ENCODE measurements at places on chromosomes 16 and 17.
A peak's percentile ranks its signal among the peaks of the same experiment; 100 is the strongest.

- no peak for DNase-seq
These were observed 11.7 kb upstream of the SPATA32 start for GRCh38 chr17:45273551-45273957.

GRCh38 chr16:11976850-11977375 lies 379 bp downstream of the SNX29 start:
- no peak for DNase-seq

GRCh38 chr16:11016993-11017392 lies 72.6 kb downstream of the CLEC16A start:
- no peak for DNase-seq

DNA sequence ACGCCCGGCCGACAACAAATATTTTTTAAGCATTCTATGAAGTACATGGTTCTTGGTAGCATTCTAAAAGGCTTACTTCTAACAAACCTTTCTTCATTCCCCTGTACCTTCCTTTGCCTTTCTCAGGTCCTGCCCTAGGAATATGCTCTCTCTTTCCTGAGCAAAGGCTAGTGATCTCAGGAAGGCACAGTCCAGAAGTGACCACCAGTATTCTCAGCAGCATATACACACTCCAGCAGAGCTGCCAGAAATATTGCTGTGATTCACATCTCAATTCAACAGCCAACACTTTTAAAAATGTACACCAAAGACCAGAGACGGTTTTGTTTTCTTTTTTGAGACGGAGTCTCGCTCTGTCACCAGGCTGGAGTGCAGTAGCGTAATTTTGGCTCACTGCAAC lies 41.4 kb upstream of the ANKFY1 start:
- DNase-seq = no peak

GRCh38 chr16:83826146-83826913 lies 18.6 kb downstream of the HSBP1 start:
- peak; percentile 52 for DNase-seq

DNA sequence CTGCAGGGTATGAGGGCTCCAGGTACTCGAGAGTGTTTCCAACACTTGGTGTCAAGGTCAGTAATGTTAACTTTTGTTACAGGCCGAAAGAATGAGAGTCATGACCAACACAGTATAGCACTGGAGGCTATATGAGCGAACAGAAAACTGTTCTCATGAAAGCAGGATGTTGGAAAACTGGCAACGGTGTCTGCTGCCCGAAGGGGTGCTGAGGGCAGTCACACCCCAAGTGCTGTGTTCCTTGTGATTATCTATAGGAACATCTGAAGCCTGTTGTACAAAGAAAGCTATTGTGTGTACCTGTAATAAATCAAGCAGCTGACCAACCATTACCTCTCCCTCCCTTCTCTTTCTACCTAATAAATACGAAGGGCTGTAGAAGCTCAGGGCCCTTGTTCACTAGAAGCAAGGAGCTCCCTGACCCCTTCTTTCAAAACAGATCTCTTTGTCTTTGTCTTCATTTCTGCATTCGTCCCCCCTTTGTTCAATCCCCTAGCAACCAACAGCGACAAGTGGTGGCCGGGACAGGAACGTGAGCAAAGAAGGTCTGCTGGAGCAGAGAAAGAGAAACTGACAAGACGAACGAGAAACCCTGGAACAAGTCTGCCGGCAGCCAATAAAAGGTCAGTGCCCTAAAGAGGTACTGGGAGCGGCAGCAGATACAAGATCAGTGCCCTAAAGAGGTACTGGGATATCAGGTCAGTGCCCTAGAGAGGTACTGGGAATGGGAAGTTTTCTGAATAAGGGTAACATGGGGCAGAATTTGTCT lies 7.6 kb downstream of the CD300LD start:
- DNase-seq = no peak

- no peak for DNase-seq
These were observed 37.4 kb upstream of the NDRG4 start for GRCh38 chr16:58462499-58462996.

DNA sequence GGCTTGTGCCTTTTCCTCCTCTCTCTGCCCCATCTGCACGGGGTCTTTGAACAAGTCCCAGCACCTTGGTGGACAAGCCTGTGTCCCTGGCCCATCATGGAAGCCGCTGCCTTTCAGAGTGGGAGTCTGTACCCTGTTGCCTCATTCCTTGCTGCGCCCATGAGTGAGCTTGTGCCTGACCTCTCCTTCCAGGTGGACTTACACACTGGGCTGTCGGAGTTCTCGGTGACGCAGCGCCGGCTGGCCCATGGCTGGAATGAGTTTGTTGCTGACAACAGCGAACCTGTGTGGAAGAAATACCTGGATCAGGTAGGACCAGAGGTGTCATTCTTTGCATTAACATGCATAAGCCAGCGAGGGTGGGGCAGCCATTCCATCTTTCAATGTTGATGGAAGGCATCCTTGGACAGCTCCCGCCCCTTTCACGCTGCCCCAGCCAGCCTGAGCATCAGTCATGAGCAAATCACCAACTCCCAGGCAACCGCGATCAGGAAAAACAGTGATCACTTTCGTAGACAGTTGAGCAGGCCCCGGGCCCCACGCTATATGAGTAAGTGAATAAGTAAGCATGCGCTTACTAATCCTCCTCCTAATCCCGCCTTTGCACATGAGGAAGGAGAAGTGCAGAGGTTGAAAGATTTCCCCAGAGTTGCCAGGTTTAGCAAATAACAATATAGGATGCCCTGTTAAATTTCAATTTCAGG lies 36.8 kb downstream of the ATP2C2 start:
- no peak for DNase-seq

- no peak for DNase-seq
These were observed 19.1 kb downstream of the CDIP1 start for GRCh38 chr16:4519274-4520058.

DNA sequence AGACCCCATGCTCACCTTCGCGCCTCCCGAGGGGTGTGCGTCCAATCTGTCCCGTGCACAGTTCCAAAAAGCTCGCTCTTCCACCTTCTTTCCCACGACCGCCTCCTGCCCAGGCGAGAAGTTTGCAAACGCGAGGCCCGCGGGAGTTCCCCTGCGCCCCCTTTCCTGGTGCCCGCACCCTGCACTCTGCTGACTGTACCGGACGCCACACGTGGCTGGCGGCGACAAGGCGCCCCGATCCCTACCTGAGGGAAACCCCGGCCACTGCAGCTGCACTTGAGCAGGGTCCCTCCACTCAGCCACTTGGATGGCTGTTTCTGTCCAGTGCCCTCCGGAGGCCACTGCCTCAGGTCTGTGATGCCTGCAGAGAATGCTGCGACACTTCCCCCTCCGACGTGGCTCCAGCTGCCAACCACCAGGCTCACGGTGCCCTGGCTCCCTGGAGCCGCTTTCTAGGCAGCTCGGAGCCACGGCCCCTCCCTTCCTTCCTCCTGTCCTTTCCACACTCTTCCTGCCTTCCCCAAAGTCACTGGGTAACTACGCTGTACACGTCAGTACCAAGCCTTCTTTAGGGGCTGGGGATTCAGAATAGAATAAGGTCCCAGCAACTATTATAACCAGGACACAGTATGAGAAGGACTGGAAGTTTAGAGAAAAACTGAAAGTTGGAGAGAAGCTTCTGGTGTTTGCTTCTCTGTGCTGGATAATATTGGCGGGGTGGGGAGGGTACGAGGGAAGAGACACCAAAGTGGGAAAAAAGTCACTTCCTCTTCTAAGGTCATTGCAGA lies at the start of gene MLKL:
Gene MLKL, minus strand, starts transcription at position 425 of the 788 bp plus-strand sequence. CDS start 5,105 bp downstream, outside the sequence.
- DNase-seq = peak; percentile 10

DNA sequence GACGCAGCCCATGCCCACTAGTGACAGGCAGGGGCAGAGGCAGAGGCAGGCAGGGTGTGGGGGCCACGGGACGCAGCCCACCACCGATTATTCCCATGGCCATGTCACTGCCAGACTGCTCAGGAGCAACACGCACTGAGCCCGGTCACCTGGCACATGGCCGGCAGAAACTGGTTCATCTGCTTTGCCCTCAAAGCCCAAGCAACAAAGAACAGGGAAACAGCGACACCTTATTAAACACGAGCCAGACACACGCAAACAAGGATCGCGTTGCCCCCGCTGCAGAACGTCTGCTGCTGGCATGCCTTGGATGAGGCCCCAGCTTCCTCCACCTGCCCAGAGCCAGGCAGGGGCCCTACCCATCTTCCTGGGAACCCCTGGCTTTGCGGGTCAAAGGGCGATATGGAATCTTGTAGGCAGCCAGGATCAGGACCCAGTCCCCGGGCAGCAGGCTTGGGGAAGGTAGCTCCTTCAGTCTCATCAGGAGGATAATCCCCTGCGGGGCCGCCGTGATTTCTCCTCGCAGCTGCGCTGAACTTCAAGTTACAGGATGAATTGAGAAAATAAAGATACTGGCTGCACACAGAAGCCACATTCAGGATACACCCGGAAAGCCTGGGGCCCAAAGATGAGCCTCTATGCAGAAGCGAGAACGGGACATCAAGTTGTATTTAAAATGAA lies 4.8 kb downstream of the TBC1D16 start:
- DNase-seq = peak; percentile 67

- DNase-seq = no peak
These were observed 223.1 kb downstream of the MAP2K6 start for GRCh38 chr17:69637446-69638156.

DNA sequence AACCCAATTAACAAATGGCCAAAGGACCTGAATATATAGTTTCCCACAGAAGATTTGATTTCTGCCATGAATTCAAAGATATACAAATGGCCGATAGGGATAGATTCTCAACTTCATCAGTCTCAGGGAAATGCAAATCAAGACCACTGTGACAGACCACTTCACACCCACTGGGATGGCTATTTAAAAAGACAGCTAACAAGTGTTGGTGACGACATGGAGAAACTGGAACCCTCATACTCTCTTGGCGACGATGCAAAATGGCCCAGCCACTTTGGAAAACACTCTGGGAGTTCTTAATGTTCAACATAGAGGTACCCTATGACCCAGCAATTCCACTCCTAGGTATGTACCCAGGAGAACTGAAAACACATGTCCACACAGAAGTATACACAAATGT lies 17.4 kb upstream of the KREMEN2 start:
- DNase-seq = no peak

DNA sequence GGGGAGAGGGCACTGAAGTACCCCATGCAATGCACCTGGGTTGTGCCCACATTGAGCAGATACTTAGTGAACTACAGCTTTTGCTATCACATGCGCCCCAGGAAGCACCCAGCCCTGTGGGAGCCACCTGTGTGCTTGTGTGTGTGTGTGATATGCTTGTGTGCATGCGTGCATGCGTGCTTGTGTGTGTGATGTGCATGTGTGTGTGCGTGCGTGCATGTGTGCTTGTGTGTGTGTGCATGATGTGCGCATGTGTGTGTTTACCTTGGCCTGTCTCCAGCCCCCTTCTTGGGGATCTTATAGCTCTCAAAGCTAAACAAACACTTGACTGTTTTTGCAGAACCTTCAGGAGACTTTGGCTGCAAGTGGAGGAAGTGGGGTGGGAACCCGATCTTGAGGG lies 841 bp downstream of the C16orf89 start:
- no peak for DNase-seq

GRCh38 chr16:30063278-30063892 lies 2.2 kb upstream of the ALDOA start:
- DNase-seq = no peak

GRCh38 chr16:10932959-10933710 lies 9.1 kb downstream of the DEXI start:
- no peak for DNase-seq

DNA sequence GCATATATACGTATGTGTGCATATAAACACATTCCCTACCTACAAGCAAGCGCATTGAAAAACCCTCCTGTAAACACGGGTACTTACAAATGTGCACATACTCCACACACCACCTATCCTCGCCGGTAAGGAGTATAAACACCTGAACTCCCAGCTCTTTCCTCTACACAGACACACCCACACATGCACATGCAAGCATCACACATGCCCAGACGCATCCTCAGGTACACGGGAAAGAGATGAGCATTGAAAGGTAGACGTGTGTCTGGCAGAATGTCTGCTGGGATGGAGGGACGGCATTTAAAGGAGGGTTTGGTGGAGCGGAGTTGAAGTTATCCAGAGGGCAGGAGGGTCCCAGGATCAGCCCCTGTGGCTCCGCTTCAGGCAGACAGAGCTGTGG lies 4.7 kb upstream of the SMTNL2 start:
- DNase-seq = no peak

DNA sequence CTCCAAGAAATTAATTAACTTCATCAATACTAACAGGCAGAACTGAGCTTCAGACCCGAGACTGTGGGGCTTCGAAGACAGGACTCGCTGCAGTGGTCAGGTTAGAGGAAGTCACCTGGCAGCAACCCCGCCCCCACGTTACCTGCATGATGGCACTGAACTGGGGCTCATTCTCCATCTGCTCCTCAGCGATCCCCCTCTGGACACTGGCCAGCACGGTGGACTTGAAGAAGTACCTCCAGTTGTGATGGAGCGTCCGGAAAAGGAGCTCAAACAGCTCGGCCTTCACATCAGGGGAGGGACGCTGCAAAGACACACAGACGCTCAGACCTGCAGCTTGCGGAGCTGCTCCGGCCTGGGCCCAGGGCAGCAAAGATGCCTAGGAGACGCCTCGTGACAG lies 40.9 kb upstream of the GSG1L start:
- DNase-seq = no peak

DNA sequence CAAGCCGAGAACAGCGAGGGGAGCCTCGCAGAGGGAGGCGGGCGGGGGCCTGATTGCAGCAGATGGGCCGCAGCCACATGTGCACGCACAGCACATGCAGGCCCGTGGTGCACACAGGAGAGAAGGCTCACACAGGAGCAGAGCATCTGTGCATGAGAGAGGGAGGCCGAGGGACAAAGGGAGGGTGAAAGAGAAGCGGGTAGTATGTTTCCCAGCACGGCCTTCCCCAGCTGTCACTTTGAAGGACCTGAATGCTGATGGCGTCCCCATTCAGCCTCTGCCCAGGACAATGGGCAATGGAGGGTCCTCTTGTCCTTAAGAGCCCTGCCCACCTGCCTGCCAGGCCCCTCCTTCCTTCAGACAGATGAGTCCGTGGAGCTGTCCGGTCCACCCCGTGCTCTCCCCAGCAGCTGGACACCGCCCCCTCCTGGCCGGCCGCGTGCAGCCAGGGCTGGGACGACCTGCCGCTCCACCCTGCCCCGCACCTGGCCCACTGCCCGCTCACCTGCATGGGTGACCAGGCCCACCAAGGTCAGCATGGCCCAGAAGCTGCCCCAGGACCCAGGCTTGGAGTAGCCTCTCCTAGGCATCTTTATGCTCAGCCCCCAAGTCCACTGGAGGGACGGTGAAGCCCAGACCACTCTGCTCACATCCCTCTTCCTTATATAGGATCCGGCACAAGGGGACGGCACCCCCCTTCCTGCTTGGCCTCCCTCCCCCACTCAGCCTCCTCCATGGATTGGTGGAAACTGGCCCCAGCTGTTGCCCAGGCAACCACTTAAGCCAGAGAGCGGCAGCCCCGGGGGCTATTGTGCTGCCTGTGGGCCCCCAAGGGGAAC lies at the start of gene BTBD17:
Gene BTBD17, minus strand, starts transcription at position 639 of the 839 bp plus-strand sequence. Its CDS starts 49 bp downstream, at position 590.
- DNase-seq = peak; percentile 46

GRCh38 chr16:82703871-82704768 lies 77.4 kb downstream of the CDH13 start:
- no peak for DNase-seq

- no peak for DNase-seq
These were observed 106.3 kb downstream of the PRKCB start for GRCh38 chr16:23941963-23942564.
